Activated CD4-positive, alpha-beta T cell treated with anti-CD3 and anti-CD28 coated beads, Interleukin-2, Interleukin-6, amounts not matched to agents 100 ng/mL and 50 ng/mL, durations not matched to agents 16 hours and 8 hours (primary cell): ENCODE measurements at places on chromosomes 3 and 15.
A peak's percentile ranks its signal among the peaks of the same experiment; 100 is the strongest.

GRCh38 chr3:177212278-177212610 is 15.0 kb upstream of the TBL1XR1 start:
- DNase-seq, result no peak

- no peak for DNase-seq
Measured at GRCh38 chr3:86740751-86741150, 250.2 kb downstream of the VGLL3 start.

GRCh38 chr3:43038010-43038409 is 58.9 kb downstream of the GASK1A start:
- DNase-seq, result peak; percentile 36

- DNase-seq, result no peak
Measured at GRCh38 chr15:24017470-24017869, 330.4 kb upstream of the NDN start.

- DNase-seq, result no peak
Measured at GRCh38 chr15:48695827-48696573, 50.5 kb upstream of the FBN1 start.

DNA sequence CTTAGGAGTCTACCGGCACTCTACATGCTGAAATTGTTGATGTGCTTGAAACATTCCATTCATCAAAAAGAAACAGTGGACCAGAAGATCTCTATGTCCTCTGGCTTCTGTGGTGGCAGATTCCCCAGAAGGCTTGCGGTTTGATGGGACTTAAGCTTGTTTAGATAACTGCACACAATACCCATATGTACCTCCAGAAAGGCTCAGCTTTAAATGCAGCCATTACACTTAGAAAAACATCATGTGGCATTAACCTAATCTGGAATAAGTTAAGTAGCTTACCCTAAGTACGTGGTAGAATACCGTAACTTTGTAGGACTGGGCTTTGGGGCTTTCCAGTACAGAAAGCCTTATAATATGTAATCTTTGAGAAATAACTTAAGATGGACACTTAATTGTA is 187.3 kb downstream of the RBMS3 start:
- DNase-seq, result no peak

DNA sequence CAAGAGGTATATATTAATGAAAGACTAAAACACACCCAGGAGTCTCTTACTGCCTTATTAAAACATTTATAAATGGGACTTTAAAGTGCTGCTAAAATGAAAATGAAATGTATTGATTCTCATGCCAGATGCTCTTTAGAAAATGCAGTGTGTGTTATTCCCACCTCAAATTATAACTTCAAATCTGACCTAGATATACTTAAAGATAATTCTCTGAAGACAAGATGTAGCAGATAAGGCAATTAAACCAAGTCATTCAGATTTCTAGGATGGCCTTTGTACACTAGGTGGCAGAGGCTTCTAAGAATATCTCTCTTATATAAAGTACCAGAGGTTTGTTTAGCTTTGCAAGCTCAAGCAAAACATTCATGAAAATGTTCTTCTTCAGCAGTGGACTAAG is 26.9 kb upstream of the GOLGA8B start:
- peak; percentile 6 for DNase-seq

DNA sequence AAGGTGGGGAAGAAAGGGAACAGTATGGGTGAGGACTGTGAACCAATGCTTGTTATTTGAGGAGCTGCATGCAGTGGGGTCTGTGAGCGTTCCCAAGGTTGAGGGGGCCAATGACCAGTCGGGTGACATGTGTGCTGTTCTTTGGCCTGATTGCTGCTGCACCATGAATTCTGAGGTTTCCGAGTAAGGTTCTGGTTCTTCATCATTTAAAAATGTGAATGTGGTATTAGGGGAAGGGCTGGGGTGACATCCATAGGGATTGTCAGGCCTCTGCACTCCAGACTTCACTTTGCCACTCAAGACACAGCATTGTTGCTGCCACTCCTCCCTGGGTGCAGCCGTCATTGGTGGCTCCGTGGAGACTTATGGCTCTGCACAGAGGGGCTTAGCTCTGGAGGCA is 32.5 kb downstream of the ABHD17C start:
- no peak for DNase-seq

GRCh38 chr3:72181251-72181650 is 396.3 kb upstream of the PROK2 start:
- DNase-seq, result no peak

- DNase-seq, result no peak
Measured at GRCh38 chr15:32738666-32739065, 20.9 kb downstream of the GREM1 start.

GRCh38 chr3:183317271-183317670 is 64.2 kb downstream of the B3GNT5 start:
- no peak for DNase-seq

- DNase-seq, result no peak
Measured at GRCh38 chr3:68935778-68936177, 3.4 kb upstream of the TAFA4 start.

GRCh38 chr3:159751752-159752151 is 236.9 kb upstream of the IL12A start:
- DNase-seq, result no peak

DNA sequence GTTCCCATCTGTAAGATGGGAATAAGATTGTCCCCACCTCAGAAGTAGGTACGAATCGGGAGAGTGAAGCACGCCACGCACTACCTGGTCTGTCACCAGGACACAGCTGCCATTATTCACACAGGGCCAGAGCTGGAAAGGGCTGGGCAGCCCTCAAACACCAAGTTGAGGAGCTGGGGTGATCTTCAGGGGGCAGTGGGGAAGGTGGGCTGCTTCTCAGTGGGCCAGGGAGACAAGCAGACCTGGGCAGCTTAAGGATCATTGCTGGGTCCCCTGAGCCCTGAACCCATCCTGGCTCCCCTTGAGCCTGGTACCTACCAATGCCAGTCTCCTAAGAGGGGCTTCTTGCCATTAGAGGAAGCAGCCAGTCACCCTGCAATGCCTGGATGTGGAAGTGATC is 82.1 kb downstream of the SMAD6 start:
- no peak for DNase-seq

DNA sequence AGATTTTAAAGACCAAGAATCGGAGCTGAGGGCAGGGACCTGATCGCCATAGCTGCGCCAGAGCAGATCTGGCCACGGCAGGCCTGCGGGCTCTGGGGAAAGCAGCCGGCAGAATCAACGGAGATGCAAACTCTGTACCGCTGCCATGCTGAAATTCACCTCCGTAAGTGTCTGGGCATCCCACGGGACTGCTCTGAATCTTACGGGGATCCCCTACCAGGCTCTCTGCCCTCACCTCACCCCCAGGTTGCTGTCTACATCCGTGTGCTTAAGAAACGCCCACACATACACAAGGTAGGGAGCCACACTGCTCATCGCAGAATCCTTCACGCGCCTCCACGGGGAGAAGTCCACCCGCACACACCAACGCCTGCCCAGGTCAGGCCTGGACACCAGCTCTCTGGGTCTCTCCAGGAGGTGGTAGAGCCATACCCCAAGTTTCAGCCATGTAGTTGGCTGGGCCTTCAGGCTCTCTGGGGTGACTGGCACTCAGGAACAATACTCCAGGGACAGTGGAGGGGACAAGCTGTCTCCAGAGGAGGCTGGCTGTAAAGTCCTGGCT is 33.5 kb downstream of the FAM174B start:
- DNase-seq, result no peak

DNA sequence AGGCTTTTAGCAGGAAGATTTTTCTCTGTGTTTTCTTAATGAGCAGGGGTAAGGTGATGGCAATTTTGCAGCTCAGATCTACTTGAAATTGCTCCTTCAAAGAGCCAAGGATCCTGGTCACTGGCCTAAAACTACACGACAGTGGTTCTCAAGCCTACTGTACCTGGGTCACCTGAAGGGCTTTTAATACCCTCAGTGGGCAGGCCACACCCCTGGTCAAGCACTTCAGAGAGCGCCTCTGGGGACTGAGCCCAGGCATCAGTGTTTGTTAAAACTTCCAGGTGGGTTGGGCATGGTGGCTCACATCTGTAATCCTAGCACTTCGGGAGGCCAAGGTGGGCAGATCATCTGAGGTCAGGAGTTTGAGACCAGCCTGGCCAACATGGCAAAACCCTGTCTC is 158.4 kb downstream of the FAM43A start:
- DNase-seq, result no peak

DNA sequence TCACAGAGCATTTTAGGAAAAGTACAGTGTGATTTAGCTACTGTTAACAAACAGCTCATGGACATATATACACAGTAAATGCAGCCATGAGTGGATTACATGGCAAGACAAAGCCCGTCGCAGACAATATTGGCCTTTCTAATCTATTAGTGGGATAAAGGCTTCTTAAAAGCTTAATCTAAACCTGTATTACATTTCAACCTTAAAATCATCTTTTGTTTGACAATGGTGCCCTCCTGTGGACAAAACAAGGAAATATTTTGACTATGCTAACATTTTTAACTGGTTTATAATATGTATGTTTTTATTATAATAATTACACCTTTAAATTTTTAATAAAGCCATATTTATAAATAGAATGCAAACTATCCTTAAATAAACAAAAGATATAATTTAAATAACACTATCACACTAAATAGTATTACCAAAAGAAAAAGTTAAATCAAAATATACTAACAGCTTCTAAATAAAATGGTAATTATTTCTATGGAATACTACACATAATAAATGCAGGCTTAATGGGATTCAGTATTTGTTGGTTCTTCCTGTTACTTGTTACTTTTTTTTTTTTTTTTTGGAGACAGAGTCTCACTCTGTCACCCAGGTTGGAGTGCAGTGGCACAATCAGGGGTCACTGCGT is 38.6 kb downstream of the TAFA4 start:
- peak; percentile 36 for DNase-seq

DNA sequence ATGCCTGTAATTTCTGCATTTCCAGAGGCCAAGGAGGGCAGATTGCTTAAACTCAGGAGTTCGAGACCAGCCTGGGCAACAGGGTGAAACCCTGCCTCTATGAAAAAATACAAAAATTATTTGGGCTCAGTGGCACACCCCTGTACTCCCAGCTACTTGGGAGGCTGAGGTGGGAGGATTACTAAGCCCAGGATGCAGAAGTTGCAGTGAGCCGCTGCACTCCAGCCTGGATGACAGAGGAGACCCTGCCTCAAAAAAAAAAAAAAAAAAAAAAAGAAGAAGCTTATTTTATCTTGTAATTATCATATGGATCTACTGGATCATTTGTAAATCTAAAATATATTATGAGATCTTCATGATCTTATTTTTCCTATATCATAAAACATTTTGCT is 84.1 kb downstream of the PPCDC start:
- DNase-seq, result no peak

GRCh38 chr3:16528106-16528505 is 14.6 kb upstream of the RFTN1 start:
- DNase-seq, result no peak

GRCh38 chr3:11672363-11672762 is 28.6 kb upstream of the VGLL4 start:
- DNase-seq, result no peak

GRCh38 chr3:160065282-160065681 is 76.6 kb downstream of the IL12A start:
- peak; percentile 10 for DNase-seq

GRCh38 chr15:29990035-29990434 is 92.7 kb upstream of the GOLGA8J start:
- DNase-seq, result no peak

DNA sequence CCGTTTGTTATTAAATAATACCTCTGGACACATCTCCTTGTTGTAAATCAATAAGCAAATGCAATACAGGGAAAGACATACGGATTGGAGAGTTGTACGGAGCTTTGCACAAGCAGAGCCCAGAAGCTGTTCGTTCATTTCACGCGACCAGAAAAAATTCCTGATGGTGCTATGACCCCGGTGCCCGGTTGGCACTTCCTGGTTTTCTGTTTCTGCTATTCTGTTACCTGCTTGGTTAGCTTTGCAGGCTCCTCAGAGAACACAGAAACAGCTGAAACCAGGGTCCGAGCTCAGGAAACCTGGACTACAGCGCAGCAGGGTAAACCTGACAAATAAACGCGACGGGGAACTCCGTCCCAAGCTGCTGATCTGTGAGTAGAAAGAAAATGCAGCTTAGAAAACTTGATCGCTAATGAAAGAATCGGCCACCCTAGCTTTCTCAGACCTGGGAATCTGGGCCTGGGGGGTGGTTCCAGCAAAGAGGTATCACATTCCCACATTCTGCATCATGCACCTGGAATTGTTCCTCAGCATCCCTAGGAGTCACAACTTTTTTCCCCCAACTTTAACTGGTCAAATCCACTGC is 845 bp downstream of the CNTN3 start:
- DNase-seq, result no peak

GRCh38 chr3:56111606-56112304 is 356.5 kb downstream of the ERC2 start:
- DNase-seq, result no peak

GRCh38 chr3:145767909-145768308 is 393.1 kb downstream of the PLOD2 start:
- no peak for DNase-seq

DNA sequence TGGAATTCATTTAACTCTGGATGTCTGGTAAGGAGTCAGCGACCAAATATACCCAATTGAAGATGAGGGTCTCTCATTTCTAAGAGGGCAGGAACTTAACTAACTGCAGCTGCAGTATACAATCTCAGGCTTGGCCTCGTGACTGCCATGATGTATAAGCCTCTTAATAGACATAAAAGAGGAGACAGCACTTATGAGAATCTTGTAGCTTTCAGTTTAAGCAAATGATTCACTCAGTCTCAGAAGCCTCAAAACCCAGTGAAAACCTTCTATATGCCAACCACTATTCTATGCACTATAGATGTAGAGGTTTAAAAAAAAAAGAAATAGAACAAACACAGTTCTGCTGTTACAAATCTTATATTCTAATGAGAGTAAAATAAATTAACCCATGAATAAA is 513.9 kb downstream of the TBL1XR1 start:
- DNase-seq, result no peak

- DNase-seq, result no peak
Measured at GRCh38 chr3:3089017-3089416, 21.2 kb downstream of the IL5RA start.

- peak; percentile 84 for DNase-seq
Measured at GRCh38 chr15:90956274-90957030, 1.8 kb downstream of the RCCD1 start.

GRCh38 chr3:186254676-186255650 is 107.1 kb downstream of the DGKG start:
- DNase-seq, result peak; percentile 60

DNA sequence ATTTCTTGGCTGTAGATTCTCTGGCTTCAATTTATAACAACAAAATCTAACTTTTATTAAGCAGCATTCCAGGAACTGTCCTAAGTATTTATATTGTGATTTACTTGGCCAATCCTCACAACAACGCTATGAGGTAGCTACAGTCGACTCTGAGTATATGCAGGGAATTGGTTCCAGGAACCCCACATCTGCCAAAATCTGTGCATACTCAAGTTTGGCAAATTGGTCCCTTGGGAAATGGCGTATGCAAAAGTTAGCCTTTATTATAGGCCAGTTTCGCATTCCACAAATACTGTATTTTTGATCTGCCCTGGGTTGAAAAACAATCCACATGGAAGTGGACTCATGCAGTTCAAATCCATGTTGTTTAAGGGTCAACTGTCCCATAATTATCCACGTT is 53.9 kb downstream of the RAP2B start:
- no peak for DNase-seq

GRCh38 chr15:68484696-68485400 is 52.9 kb upstream of the ITGA11 start:
- DNase-seq, result no peak

GRCh38 chr3:24351779-24352469 is 142.7 kb downstream of the THRB start:
- DNase-seq, result no peak

GRCh38 chr3:1037631-1038030 is 55.2 kb upstream of the CNTN6 start:
- DNase-seq, result no peak

- peak; percentile 49 for DNase-seq
Measured at GRCh38 chr3:122148941-122149627, 34.4 kb upstream of the CASR start.
